ENCODE measurements at places on chromosomes 7 and 10.
A peak's percentile ranks its signal among the peaks of the same experiment; 100 is the strongest.

DNA sequence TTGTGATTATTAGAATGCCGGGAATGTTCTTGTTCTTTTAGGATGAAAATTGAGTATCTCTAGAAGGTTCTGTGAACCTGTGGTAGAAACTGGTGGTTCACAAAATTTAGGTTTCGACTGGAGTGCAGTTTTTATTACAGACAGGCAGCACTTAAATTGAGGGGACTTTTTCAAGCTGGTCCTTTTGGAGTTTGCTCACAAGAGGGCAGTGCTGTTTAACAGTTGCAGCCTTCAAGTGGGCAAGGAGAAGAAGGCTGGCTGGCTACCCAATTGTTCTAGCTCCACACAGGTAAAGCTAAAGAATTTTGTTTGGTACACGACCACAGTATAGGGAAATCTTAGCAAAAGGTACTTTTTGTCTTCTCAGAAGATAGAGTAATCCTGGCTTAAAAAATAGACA lies 233.6 kb downstream of the SNX13 start:
- DNase-seq, result peak; percentile 89

- DNase-seq, result no peak
Measured at GRCh38 chr10:132873395-132873794, 69.0 kb downstream of the CFAP46 start.

DNA sequence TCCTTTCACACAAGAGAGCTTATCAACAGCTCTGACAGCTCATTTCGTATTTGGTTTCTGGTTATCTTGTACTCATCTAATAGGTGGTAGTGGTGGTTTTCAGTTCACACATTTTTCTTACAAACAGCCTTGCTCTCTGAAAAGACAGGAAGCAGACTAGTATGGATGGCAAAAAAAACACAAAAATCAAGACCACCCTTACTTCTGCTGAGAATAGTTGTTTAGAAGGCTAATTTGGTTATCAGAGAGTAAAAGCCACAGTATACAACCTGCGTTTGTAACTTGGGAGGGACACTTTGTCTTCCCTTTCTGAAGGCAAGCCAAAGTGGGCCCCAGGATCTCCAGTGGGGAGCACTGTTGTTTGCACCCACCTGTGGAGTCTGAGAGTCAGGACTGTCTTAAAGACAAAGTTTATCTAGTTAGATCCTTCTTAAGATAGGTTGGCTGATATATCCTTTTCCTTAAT lies 68.0 kb downstream of the PIP4K2A start:
- peak; percentile 49 for DNase-seq

DNA sequence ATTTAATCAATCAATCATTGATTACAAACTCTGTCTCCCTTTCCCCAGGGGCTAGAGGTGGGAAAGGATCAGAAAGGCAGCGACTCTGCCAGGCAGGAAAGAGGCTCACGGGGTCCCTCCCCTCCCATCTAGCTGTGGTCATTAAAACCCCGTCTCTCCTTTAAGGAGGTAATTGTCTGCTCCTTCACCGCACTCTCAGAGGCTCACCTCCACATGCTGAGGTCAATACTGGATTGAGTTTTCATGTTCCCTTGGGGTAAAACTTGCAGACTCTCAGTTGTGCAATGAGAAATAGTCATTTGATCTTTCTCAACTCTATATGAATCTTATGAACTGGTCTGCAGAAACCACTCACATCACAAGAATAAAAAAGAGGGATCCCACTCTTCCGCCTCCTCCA lies 368.8 kb downstream of the ADRA2A start:
- DNase-seq, result no peak

DNA sequence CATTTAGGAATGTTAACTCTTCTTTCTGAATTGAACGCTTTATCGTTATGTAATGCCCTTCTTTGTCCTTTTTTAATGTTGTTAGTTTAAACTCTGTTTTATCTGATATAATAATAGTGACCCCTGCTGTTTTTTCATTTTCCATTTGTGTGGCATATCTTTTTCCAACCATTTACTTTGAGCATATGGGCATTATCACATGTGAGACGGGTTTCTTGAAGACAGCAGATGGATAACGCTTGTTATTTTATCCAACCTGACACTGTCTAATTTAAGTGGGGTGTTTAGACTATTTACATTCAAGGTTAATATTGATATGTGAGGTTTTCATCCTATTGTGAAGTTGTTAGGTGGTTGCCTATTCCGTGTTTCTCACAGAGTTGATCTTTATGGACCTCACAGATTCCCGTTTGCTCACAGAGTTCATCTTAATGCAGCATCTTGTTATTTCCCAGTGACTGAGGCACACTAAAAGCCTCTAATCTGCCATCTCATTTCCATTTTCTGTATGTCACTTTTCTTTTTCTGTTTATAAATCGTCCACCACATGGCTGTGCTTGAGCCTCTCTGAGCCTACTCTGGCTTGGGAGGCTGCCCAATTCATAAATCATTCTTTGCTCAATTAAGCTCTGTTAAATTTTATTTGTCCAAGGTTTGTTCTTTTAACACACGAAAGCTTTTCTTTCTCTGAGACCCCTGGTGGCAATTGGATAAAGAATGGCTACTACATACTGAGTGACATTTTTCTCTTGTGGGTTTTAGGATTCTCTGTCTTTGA lies 286.2 kb downstream of the HTR7 start:
- no peak for DNase-seq

DNA sequence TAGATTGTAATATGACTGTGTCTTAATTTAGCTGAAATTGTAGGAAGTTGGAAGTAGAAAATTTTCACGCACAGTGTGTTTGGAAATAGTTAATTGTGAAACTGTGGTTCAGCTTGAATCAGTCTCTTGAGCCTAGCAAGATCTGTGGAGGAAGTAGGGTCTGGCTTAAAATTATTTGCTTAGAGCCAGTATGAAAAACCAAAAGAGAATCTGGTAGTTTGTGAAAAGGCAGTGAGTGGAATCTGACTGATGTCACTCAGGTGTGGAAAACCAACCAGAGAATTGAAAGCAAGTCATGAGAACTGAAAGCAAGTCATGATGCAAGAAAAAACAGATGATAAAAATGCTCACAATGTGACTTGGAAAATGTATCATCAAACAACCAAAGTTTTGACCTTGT lies 11.5 kb downstream of the LIPJ start:
- no peak for DNase-seq

Data from choroid plexus epithelial cell (primary cell).